ENCODE measurements at places on chromosomes 12 and 14.

- DNase-seq, result no peak
These were observed 17.1 kb downstream of the BCAT1 start for GRCh38 chr12:24931666-24932405.

DNA sequence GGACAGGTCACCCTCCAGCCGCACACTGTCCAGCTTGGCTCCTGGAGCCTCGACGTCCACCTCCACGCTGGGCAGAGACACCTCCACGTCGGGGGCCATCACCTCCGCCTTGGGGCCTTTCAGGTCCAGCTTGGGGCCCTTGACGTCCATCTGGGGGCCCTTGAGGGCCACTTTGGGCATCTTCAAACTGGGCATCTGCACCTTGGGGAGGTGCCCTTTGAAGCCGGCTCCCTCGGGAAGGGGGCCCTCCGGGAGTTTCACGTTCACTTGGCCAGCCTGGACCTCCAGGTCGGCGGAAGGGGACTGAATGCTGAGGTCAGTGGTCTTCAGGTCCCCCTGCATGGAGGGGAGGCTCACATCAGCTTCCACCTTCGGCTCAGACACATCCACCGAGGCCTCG is 25.3 kb downstream of the PLD4 start:
- no peak for DNase-seq

DNA sequence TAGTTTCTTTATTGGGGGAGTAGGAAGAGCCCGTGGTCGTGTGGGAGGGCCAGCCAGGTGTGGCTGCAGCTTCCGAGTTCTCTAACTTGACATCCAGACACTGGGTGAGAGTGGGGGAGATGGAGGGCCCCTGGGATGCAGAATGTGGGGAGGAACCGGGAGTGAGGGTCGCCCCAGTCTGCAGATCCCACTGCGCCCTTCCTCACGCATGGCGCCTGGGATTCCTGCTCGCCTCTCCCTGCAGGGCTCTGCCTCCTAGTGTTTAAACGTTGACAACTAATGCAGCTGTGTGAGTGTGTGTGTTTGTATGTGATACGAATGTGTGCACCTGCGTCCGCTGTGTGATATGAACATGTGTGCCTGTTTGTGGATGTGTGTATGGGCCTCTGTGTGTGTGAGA is 34.6 kb downstream of the FZD10 start:
- DNase-seq, result no peak

GRCh38 chr12:14171106-14171505 is 189.7 kb upstream of the GRIN2B start:
- DNase-seq, result no peak

GRCh38 chr12:2739832-2740641 is 54.7 kb upstream of the FKBP4 start:
- DNase-seq, result no peak
